ENCODE measurements at places on chromosomes 7 and 10. TPM values are rescaled to one million over a fixed set of nuclear protein-coding genes. Genes with fewer than 3 reads are reported as not detected.
A peak's percentile ranks its signal among the peaks of the same experiment; 100 is the strongest.

CYP51A1 gene
- total RNA-seq: 38.8 TPM

MYL10 gene
- not detected for total RNA-seq

HTR5A gene
- total RNA-seq: under 0.01 TPM

VAX1 gene
- total RNA-seq: under 0.01 TPM

CPED1 gene
- 9.2 TPM for total RNA-seq

AOAH gene
- 15.1 TPM for total RNA-seq

WDR91 gene
- total RNA-seq: 43.4 TPM

VSTM4 gene
- 0.27 TPM for total RNA-seq

AKR1C3 gene
- total RNA-seq: 121 TPM

DNA sequence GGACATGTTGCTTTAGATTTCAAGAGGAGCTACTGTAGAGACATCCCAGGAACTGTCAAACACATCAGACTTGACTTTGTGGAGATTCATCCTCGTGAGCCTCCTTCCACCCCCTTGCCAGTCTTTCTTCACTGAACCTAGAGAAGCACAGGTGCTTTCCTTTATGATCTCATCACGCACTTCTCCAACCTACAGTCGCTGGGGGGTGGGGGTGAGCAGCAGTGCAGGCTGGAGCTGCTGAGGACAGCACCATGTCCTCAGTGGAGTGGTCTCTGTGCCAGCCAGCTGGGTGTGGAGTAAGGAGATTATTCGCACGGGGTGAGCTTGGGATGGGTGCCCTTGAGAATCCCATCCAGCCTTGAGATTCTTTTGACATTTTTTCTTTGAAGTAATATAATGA is 88.1 kb downstream of the VOPP1 start:
- DNase-seq: no peak

- no peak for DNase-seq
Observed at GRCh38 chr10:104101902-104102301, 16.2 kb upstream of the COL17A1 start.

DNA sequence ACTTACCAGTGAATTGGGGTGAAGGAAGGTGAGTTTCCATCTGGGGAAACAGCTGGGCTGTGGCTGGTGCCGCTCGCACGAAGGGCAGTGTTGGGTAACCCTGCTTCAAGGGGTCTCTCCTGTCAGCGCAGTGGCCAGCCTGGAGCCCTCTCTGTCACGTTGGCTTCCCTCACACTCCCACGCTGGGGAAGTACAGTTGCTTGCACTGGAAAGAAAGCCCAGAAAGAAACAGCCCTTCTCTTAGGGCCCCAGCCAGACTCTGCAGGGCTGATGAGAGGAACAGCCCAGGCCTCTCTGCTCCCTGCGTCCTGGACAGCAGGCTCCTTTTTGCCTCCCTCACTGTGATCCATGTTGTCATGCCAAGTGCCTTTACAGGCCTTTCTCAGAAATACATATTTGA is 40.3 kb upstream of the TRIM8 start:
- no peak for DNase-seq

- DNase-seq: no peak
Observed at GRCh38 chr7:17029150-17029549, 147.4 kb upstream of the AGR3 start.

- peak; percentile 71 for DNase-seq
Observed at GRCh38 chr7:104980841-104981671, 32.9 kb upstream of the KMT2E start.

- no peak for DNase-seq
Observed at GRCh38 chr10:86110156-86110786, 256.3 kb downstream of the GRID1 start.

- DNase-seq: no peak
Observed at GRCh38 chr7:157925383-157925875, 588.6 kb downstream of the DNAJB6 start.

DNA sequence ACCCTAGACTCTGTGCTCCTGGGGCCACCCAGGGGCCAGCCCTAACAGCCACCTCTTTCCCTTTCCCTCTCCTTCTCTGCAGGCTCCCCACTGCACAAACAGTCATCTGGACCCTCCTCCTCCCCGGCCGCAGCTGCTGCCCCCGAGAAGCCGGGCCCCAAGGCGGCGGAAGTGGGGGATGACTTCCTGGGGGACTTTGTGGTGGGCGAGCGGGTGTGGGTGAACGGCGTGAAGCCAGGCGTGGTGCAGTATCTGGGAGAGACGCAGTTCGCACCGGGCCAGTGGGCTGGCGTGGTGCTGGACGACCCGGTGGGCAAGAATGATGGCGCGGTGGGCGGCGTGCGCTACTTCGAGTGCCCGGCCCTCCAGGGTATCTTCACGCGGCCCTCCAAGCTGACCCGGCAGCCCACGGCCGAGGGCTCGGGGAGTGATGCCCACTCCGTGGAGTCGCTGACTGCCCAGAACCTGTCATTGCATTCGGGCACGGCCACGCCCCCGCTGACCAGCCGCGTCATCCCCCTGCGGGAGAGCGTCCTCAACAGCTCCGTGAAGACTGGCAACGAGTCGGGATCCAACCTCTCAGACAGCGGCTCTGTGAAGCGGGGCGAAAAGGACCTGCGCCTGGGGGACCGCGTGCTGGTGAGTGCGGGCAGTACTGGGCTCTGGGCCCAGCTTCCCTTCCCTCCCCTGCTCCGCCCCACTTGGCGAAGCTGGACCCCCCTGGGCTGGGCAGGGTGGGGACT is 49.3 kb downstream of the CLIP2 start:
- no peak for DNase-seq

DNA sequence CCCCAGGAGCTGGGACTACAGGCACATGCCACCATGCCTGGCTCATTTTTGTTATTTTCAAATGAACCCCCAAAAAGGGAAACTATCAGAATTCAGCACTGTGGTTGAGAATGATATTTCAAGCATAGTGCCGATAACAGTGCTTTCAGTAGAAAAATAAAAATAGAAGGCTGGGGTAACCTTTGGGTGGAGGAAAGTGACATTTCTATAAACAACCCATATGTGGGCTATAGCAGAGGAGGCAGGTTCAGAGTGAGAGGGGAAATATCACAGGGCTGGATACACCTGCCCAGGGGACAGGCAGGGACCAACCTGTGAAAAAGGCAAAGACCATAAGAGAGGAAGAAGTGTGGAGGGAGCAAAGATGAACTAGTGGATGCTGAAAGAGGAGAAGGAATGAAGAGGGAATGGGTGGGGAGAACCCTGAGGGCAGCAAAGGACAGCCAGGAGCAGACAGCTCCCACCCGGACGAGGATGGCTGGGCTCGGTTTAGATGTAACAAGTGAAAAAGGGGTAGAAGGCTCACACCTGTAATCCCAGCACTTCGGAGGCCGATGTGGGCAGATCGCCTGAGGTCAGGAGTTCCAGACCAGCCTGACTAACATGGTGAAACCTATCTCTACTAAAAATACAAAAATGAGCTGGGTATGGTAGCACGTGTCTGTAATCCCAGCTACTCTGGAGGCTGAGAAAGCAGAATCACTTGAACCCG is 56.5 kb downstream of the MAP3K8 start:
- no peak for DNase-seq

DNA sequence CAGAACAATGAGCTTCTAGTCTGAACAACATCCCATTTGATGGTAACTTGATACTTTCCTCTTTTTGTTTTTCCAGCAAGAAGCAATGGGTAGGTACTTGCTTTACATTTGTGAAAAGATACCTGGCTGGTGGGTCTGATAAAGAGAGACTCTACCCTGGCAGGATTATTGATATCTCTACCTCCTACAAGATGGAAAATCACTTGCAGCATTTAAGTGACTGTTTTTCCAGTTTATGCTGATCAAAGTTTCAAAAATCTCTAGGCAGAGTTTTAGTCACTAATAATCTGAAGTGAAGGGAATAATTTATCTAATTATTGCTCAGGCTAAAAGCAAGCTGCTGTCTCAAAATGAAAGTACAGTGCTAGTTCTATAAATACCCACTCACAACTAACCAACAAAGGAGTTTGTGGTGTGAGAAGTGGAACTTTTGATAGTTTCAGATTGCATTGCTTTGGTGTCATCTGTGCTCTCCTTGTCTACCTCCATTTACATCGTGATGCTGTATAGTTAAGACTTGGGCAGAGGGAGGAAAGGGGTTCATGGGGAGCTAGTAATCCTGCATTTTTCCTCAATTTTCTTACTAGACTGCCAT is 86.0 kb upstream of the ANKRD1 start:
- DNase-seq: no peak

GRCh38 chr10:122102146-122102868 is 113.3 kb downstream of the TACC2 start:
- DNase-seq: no peak

GRCh38 chr10:52903397-52903938 is 130.9 kb upstream of the MBL2 start:
- DNase-seq: no peak

GRCh38 chr7:5586963-5587348 is 163.3 kb upstream of the TNRC18 start:
- DNase-seq: no peak

GRCh38 chr10:123257904-123258456 is 103.8 kb downstream of the BUB3 start:
- DNase-seq: no peak

- no peak for DNase-seq
Observed at GRCh38 chr10:3783316-3783681, 1.7 kb downstream of the KLF6 start.

Data from hematopoietic multipotent progenitor cell (in vitro differentiated cells).